Psoas muscle (tissue), 8 donors: ENCODE measurements at places on chromosomes 11 and 22. TPM values are rescaled to one million over a fixed set of nuclear protein-coding genes. Genes with fewer than 3 reads are reported as not detected.

Gene ASPHD2
- polyA plus RNA-seq, result 0.38 TPM

Gene NXPE2
- 0.04 TPM for polyA plus RNA-seq

Gene INPP5J
- polyA plus RNA-seq, result 0.65 TPM

Gene OR2AG1
- not detected for polyA plus RNA-seq

Gene ANKK1
- not detected for polyA plus RNA-seq

Gene PANX3
- not detected for polyA plus RNA-seq

Gene MS4A7
- polyA plus RNA-seq, result 1.5 TPM

Gene CYTH4
- 0.76 TPM for polyA plus RNA-seq

Gene C11orf42
- not detected for polyA plus RNA-seq

Gene XKR3
- not detected for polyA plus RNA-seq

DNA sequence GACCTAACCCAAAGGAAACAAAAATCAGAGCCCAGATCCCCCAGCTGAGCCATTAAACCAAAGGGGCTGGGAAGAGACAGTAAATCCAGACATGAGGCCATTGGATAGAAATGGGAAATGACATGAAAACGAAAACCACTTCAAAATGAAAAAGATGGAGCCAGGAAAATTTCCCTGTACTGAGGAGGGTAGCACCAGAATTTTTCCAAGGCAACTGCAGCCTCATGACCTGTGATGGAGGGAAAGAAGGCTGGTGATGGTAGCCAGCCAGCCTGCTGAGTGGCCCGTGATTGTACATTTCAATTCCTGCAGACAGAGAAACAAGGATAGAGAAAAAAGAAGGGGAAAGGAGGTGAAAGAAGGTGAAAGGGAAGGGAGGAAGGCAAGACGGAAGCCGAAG, 268.4 kb upstream of the PLET1 start:
- no peak for DNase-seq

DNA sequence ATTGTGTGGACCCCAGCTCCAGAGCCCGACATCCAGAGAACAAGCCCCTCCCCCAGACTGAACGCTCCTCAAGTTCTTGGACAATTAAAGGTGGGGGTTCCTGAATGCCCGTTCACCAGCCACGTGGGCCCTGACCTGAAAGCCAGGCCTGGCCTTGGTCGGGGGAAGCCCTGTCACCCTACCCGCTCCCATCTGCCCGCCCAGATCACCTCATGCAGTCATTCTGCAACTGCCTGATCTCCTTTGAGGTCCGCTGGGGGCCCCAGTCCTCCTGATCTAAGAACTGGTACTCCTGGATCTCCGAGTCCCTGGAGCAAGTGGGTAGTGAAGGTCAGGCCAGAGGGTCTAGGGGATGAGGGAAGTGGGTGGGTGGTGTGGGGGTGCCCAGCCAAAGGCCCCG, 9.1 kb upstream of the NAALADL1 start:
- no peak for DNase-seq

DNA sequence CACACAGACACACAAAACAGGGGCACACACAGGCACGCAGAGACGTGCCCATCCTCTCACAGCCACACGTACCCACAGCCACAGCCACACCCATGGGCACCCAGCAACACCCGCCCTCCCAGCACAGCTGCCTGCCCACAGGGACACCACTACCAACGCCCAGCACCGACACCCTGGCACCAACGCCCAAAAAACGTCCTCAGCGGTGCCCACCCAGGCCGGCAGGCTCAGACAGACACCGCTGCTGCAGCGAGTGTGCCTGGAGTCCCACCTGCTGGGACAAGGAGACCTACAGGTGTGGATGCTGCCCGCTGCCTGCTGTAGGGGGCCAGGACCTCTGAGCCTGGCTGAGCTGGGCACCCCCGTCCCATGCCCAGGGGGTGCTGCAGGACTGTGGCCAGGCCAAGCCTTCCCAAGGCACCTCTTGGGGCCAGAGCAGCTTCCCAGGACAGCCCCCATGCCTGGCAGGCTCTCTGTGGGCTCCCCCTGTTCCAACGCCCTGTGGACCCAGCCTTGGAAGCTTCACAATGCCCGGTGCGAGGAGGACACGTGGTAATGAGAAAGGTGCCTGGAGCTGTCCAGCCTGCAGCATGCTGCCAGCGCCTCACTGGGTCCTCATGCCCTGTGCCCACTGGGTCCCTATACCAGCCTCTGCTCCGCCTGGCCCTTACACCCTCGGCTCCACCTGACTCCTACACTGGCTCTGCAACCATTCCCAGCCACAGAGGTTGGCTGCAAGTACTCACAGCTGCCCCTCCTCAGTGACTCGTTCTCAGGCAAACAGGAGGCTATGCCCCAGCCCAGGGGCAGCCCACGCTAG, 45.8 kb upstream of the TH start:
- DNase-seq, result no peak

- DNase-seq, result no peak
Observed at GRCh38 chr11:126098204-126098769, 35.6 kb upstream of the CDON start.

GRCh38 chr11:102097186-102097585, 13.1 kb upstream of the YAP1 start:
- DNase-seq, result no peak

- DNase-seq, result peak; percentile 92
Observed at GRCh38 chr22:46079861-46080821, 70.2 kb upstream of the PPARA start.

- DNase-seq, result no peak
Observed at GRCh38 chr11:119062779-119063178, 4.8 kb upstream of the VPS11 start.

- no peak for DNase-seq
Observed at GRCh38 chr11:32902089-32902665, 9.6 kb downstream of the QSER1 start.

GRCh38 chr11:108588287-108588686, 5.3 kb downstream of the EXPH5 start:
- DNase-seq, result no peak

GRCh38 chr11:67118181-67118766, 789 bp upstream of the KDM2A start:
- peak; percentile 48 for DNase-seq

- no peak for DNase-seq
Observed at GRCh38 chr11:7520011-7520942, 6.5 kb downstream of the PPFIBP2 start.

DNA sequence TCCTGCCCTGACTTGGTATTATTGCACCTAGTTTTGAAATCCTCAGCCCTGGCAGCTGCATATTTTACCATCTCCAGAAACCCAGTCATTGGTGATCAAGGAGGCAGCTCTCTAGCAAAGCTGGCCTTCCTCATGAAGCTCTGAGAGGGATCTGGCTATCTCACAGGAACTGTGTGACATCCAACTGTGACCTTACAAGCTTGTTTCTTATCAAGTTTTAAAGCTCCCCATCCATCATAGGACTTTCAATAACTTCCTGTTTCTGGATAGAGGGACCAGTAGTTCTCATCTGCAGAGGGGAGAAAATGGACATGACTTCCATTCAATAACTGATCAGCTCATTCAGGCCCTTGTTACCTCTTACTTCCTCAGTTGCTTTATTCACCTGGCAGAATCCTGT, 18.2 kb downstream of the CALCA start:
- DNase-seq, result no peak

DNA sequence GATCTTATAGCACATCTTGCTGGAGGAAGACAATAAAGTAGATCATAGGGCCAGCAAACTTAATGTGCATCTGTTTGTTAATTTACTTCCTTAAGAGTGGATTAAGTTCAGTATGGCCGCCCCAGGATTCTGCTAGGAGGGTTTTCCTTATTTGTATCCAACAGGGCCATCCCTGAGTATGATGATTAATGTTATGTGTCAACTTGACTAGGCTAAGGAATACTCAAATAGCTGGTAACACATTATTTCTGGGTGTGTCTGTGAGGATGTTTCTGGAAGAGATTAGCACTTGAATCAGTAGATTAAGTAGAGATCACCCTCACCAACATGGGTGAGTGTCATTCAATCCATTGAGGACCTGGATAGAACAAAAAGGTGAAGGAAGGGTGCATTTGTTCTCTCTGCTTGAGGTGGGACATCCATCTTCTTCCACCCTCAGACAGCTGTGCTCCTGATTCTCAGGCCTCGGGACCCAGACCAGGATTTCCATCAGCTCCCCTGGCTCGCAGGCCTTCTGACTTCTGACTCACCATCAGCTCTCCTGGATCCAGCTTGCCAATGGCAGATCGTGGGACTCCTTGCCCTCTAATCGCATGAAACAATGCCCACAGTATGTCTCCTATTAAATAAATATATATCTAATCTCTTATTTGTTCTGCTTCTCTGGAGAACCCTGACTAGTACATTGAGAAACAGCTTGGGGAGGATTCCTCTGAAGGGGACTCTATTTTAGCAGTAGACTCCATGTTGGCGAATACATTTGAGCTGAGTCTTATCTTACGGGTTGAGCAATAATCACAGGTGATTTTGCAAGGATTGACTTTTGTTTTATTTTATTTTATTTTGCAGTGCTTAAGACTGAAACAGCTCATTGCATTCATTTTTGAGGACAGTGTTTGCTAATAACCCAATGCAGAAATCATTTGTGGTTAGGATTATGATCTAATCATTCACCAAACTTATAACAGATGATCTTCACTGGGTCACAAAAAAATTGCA, 9.0 kb upstream of the ZBTB44 start:
- no peak for DNase-seq

DNA sequence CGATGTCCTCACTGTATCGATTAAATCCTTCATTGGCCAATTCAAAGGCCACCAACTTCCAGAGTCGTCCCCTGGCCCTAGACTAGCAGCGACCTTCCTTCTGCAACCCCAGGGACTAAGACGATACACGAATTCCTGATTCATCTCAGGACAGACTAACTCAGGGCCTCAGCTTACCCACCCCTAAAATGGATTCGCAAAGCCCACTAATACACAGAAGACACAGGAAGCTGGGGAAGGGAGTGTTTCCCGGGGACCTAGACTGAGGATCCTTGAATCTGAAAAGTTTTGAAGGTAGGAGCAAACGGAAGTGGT, 509 bp downstream of the LAMTOR1 start:
- no peak for DNase-seq

DNA sequence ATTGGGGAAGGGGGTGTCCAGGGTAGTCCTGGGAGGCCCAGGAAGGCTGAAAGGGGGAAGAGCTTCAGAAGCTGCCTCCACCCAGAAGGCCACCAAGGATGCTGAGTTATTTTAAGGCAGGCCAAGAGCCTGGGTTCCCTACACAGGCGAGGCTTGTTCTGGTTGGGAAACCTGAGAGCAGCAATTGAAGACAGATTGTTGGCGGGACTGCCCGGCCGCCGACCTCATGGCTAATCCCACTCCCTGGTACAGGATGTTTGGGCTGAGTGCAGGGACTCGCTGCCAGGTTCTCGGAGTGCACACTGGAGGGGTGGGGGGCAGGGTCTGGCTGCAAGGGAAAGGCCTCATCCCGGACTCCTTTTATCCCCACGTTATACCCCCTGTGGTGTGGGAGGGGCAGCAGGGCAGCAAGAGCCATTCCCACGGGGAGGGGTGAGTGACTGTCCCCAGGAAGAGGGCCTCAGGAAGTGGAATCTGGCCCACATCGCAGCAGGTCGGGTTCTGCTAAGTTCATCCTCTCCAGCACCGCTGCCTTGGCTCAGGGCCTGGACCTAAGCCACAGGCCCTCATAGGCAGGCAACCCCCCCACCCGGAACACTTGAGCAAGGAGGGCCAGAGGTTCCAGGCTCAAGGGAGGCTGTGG, 43.6 kb upstream of the PRR5 start:
- DNase-seq, result peak; percentile 84

DNA sequence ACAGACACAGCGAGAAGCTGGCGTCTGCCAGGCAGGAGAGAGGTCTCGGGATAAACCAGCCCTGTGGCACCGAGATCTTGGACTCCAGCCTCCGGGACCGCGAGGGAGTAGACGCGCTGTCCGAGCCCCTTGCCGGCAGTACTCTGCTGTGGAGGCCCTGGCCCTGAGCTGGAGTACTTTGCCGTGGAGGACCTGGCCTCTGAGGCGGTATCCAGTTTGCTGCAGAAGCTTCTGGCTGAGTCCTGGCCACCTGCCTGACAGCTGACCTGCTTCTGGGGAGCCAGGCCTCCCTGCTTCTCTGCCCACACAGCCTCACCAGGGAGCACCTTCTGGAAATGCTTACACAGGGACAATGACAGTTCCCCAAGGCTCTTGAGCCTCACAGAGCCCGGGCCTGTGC, 31.6 kb upstream of the CARS1 start:
- DNase-seq, result no peak

DNA sequence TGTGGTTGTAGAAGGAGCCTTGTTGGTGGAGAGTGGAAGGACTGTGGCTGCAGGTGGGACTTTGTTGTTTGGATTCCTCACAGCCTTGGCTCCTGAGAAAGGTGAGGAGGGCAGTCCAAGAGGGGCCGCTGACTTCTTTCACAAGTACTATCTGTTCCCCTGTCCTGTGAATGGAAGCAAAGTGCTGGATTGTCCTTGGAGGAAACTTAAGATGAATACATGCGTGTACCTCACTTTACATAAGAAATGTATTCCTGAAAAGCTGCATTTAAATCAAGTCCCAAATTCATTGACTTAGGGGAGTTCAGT, 2.4 kb downstream of the FUT4 start:
- no peak for DNase-seq

DNA sequence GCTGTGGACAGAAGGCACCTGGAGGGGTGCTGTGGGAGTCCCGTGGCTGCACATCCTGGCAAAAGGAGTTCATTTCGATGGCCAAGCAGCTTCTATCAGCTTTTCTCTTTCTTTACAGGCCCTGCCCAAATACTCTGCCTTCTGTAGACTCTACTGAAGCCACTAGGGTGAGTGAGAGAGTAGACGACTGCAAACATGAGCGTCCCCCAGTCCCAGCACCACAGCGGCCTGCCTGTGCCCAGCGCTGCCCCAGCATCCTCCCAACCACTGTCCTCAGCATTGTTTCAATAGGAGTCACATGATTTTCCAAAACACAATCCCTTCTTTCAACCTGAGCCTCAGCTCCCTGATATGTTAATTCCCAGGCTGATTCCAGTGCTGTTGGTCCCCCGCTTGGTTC, 110.0 kb downstream of the KIRREL3 start:
- DNase-seq, result no peak

DNA sequence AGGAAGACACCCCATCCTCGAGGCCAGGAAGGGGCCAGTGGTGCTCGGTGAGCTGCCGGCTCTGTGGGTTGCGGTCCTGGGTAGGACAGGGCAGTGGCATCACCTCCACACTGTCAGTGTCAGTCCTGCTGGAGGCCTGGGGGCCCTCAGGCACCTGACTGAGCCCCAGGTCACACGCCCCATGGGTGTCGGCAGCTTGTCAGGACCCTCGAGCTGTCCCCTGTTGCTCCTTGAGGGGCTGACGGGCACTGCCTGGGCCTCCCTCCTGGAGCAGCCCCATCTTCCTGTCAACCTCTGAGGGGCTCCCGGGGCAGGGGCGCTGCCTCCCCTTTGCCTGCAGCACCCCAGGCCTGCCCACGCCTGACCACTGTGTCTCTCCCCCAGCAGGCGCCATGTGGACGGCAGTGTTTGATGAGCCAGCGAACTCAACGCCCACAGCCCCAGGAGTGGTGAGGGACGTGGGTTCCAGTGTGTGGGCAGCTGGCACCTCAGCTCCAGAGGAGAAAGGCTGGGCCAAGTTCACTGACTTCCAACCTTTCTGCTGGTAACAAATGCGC, 35.4 kb downstream of the SBF1 start:
- DNase-seq, result peak; percentile 13
